Stimulated activated naive CD4-positive, alpha-beta T cell (primary cell): ENCODE measurements at places on chromosomes 1 and 21.

GRCh38 chr21:31898933-31899630 lies 26.3 kb downstream of the HUNK start:
- no peak for DNase-seq

GRCh38 chr1:217564207-217564606 lies 66.7 kb downstream of the GPATCH2 start:
- DNase-seq: no peak

DNA sequence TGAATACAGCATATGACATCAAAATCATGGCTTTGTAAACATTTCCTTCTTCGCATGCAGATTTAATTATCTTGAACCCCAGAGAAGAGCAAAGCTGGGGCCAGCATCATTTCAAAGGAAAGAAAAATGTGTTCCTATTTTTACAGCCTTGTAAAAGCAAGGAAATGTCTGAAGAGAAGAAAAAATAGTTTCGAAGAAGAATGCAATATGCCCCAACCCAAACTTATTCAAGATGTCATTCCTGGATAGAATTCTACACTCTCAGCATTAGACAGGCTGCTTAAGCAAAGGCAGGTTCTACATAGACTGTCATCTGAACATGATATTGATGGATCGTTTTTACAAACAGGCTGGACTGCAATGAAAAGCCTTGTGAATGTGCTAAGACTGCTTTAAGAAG lies 900.8 kb downstream of the TTLL7 start:
- DNase-seq: no peak

DNA sequence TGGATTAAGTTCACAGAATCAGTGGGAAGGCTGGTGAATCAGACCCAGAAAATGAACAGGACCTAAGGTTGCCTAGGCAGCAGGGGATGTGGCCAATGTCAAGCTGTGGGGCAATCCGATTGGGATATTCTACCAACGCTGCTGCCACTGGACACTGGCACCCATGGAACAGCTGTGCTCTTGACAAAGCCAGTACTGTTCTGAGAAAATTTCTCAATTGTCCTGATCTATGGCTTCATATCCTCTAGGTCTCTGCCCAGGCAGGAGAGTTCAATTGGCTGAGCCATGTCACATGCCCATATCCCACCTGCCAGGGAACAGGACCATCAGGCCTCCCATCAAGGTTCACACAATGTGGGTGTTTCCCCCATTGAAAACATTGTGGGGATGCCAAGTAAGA lies 6.2 kb downstream of the TACSTD2 start:
- no peak for DNase-seq

- DNase-seq: no peak
These were observed 1.5 kb downstream of the CDC7 start for GRCh38 chr1:91501971-91502671.

DNA sequence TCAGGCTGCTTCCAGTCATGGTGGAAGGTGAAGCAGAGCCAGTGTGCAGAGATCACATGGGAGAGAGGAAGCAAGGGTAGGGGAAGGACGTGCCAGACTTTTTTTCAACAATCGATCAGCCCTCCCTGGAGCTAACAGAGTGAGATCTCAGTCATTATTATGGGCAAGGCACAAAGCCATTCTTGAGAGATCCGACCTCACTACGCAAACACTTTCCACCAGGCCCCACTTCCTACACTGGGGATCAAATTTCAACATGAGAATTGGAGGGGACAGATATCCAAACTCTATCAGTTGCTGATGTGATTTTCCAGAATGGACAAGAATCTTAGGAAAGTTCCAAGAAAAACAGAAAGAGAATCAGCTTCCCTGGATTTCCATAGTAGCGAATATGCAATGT lies 60.5 kb downstream of the BACE2 start:
- no peak for DNase-seq
